ENCODE measurements at places on chromosomes 12 and 14.

DNA sequence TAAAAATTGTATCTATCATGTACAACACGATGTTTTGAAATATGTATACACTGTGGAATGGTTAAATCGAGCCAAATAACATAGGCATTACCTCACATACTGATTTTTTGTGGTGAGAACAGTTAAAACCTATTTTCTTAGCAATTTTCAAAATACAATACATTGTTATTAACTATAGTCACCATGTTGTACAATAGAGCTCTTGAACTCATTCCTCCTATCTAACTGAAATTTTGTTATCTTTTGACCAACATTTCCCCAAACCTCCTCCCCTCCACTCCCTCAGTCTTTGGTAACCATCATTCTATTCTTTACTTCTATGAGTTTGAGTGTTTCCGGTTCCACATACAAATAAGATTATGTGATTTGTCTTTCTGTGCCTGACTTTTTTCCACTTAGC lies 6.8 kb upstream of the SLC38A2 start:
- DNase-seq, result no peak

DNA sequence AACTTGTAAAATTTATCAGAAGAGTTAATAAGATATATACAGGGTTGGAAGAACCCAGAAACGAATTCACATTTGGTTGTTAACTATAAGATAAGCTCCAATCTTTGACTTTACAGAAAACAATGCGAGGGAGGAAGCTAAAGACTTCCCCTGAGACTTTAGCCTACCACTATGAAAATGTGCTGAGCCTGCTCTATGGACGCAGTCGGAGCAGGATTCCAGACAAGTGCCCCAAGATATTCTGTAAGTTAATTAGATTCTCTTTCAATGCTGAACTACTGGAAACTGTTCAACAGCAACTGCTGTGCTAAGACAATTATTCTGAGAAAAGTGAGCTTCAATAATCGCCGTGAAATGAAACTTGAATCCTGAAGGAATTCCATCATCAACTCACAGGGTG lies 8.3 kb upstream of the LRRC10 start:
- no peak for DNase-seq

GRCh38 chr14:85554106-85554505 lies 24.2 kb downstream of the FLRT2 start:
- DNase-seq, result no peak

DNA sequence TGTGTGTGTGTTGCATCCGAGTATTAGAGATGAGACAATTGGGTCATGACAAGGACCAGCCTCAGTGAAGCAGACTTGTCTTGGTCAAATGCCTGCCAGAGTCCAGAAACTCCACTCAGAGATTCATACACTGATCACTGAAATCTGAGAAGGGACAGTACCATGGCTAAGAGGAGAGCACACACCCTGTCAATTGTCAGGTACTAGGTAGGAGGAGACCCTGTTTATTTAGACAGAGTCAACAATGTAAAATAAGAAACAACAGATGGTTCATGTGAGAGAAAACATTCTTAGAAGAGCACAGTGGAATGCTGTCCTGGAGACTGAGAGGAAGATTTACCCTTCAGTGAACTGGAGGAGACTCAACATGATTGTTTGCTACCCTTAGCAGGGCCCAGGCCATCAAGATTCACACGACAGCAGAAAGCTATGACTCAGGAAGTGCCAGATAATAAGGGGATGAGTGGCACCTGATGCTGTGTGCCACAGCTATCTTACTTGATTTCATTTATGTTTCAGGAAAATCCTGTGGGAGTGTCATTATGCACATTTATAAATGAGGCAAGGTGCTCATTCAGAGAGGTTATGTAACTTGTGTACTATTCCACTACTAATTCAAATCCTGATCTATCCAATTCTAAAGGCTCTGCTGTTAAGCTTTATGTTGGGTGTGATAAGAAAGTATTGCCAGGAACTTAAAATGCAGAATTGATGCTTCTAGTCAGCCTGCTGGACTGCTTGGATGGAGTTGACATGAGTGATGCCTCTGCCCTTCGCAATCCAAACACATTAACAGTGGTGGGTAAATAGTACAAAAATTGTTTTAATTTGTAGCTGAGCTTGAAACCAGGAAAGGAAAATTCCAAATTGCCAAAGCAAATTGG lies 136.6 kb upstream of the NEDD1 start:
- no peak for DNase-seq

- DNase-seq, result no peak
These were observed 131.4 kb downstream of the DICER1 start for GRCh38 chr14:95025941-95026340.

GRCh38 chr12:63068857-63069442 lies 82.1 kb downstream of the AVPR1A start:
- no peak for DNase-seq

GRCh38 chr12:109088818-109089217 lies 4.5 kb downstream of the ALKBH2 start:
- no peak for DNase-seq

- no peak for DNase-seq
These were observed 13.2 kb downstream of the KERA start for GRCh38 chr12:91044586-91044985.

DNA sequence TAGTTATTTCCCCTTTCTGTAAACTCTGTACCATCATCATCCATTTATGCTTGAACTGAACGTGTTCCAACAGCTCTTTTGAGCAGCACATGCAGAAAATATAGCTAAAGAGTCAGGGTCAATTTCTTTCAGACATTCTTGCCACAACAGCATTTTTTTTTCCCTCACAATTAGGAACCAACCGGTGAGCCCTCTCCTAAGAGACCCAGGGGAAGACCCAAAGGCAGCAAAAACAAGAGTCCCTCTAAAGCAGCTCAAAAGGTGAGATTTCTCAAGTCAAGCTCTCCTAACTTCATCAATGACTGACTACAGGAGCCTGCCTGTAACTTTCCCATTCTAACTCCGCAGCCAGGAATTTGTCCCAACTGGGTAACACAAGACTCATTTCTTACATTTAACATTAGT lies 3.5 kb downstream of the HMGA2 start:
- DNase-seq, result no peak

- DNase-seq, result no peak
These were observed 3.0 kb upstream of the TAS2R14 start for GRCh38 chr12:10941916-10942607.

DNA sequence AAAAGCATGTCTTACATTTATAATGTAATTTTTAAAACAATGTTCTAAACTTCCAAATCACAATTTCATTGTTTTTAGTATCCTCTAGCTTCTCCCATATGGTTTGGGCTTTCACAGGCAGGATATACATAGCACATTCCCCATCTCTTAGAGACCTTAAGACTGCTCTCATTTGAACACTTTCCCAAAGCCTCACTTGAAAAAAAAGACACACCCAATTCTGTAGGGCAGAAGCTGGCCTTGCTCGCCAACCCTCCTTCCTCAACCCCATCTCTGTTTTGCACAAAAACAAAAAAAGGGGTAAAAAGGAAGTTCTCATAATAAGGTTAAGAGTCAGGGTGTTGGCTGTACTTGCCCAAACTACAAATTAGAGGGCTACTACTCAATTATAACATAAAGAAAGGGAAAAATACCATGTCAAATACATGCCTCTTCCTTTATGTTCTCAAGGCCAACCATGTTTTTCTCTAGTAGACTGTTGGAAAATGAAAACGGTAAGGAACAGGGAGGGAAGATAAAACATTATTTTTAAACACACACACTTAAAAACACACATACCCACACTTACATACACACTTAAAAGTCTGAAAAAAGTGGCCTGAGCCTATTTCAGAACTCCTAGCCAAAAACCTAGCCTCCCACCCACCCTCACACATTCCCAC lies 9.9 kb upstream of the KANSL2 start:
- no peak for DNase-seq

DNA sequence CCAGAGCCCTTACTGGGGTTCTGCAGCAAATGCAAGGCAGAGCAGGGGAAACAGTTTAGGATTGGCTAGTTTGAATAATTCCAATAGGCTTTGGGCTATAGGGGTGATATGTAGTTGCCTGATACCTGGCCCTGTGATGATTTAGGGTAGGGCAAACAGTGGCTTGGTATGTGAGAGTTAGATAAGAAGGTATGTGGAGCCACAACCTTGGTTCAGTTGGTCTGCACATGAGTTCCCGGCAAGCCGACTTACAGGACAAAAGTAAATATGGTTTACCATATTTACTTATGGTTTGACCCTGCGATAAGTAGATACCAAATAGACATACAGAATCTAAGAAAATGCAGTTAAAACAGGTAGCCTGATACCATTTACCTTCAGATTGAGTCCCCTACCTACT lies 8.3 kb upstream of the CAPRIN2 start:
- DNase-seq, result no peak

DNA sequence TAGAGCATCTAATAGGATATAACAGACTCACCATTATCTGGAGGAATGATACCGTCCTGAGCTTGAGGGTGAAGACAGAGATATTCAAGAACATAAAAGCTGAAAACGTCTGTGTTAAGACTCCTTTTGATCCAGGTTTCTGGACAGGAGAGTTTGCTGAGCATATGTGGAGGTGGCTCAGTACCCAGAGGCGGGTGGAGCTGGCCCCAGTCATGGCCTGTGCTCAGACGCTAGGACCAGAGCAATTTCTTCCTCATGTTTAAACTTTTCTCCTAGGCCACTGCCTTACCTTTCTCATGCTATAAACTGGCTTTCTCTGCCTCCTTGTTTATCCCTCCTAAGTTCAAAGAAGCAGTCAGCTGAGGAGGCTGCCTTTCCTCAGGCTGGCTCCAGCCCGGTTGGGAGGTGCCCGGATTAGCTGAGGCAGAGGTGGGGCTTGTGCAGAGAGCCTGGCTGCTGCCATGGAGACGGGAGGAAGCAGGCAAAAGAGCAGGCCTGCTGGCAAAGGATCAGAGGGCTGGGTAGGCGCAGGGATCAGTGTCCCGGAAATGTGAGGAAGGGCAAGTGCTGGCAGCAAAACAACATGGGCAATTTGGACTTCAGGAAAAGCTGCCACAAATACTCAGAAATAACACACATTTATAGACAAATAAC lies 13.7 kb downstream of the COA8 start:
- DNase-seq, result no peak

DNA sequence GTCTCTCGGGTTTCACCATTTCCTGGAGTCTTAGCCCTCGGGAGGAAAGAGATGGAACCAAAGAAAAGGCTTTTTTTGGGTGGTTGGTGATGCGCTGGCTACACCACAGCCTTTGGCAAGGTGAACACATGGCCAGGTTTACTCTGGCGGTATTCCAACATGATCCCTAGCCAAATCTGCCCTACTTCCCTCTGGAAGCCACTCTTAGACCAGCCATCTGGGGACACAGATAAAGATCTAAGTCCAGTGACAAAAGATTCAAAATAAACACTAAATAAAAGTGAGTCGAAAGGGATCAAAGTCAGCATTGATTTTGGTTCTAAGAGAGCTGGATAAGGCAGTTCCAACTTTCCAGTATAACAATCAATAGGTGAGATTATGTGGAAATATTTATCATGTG lies 694.5 kb downstream of the VRK1 start:
- DNase-seq, result no peak

- DNase-seq, result no peak
These were observed 169.5 kb upstream of the FOXN3 start for GRCh38 chr14:89586258-89587135.

DNA sequence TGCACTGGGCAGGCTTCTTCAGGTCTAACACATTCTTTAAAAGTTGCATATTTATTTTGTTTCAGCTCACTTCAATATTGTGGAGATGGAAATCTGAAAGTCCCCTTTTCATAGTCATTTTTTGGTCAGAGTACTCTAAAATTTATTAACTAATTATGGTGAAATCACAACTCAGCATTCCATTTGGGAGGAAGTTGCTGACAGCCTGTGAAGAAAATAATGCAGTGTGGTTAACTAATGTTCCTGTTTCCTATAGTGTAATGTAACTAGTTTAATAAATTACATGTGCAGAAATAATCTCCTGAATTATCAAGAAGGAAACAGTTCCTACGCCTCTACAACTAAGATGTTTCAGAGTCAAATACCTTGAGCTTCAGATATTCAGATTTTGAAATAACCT lies 17.1 kb downstream of the LRFN5 start:
- DNase-seq, result no peak

DNA sequence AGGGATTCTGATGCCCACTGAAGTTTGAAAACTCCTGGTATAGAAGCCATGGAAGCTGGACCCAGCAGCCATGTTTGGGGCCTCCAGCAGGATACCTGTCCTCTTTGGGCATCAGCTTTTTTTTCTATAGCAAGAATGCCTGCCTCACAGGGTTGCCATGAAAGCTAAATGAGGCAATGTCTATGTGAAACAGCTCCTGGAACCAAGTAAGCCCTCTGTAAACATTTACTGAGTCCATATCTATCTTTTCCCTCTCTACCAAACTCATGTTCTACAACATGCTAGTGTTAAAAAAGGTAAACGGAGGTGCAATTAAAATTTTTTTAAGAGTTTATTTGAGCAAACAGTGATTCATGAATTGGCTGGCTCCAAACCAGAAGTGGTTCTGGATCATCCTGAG lies 28.6 kb downstream of the FLVCR2 start:
- DNase-seq, result no peak

GRCh38 chr14:98819867-98820206 lies 452.2 kb downstream of the BCL11B start:
- DNase-seq, result no peak

- DNase-seq, result no peak
These were observed 20.8 kb upstream of the PYROXD1 start for GRCh38 chr12:21416511-21417121.

DNA sequence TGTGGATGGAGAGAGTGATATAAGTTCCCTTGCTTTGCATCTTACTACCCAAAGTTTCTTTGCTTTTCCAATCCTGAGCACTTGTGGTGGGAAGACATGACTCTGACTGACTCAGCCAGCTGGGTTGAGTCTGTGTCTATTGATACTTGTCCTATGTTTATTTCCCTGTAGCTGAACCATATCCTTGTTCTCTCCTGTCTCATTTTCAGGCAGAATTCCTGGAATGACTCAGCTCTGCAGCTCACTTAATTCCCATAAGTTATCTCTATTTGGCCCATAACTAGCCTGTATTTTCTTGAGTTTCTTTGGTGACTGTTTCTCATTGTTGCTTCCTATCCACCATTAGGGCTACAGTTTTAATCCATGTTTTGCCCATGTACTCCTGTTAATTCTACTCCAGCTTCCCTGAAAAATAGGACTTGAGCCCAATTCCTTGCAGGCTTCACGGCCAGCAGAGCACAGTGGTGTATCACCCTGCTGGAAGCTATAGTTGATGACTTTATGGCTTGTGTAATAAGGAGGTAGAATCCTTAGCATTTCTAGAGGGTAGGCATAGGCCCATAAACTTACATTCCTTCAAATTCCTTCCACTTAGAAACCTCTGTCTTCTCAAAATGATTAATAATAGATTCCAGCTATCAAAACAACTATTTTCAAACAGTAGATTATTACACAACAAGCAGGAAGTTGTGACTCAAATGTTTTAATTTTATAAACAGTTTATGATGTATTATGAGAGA lies 183.1 kb downstream of the TMTC3 start:
- no peak for DNase-seq

All from GOT3 (cell line).